ENCODE measurements at places on chromosomes 5 and 9. TPM values are rescaled to one million over a fixed set of nuclear protein-coding genes. Genes with fewer than 3 reads are reported as not detected.

PCDHA8 gene
- 0.44 TPM for polyA plus RNA-seq

CCL28 gene
- polyA plus RNA-seq, result 0.64 TPM

DNA sequence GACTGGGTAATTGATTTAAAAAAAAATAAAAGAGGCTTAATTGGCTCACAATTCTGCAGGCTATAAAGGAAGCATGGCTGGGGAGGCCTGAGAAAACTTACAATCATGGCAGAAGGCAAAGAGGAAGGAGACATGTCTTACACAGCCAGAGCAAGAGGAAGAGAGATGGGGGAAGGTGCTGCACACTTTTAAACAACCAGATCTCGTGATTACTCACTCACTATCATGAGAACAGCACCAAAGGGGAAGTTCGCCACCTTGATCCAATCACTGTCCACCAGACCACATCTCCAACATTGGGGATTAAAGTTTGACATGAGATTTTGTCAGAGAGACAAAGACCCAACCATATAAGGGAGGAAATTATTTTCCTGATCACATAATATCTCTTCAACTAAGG, 138.8 kb upstream of the NR4A3 start:
- DNase-seq, result no peak

OLFML2A gene
- 2.6 TPM for polyA plus RNA-seq

DNA sequence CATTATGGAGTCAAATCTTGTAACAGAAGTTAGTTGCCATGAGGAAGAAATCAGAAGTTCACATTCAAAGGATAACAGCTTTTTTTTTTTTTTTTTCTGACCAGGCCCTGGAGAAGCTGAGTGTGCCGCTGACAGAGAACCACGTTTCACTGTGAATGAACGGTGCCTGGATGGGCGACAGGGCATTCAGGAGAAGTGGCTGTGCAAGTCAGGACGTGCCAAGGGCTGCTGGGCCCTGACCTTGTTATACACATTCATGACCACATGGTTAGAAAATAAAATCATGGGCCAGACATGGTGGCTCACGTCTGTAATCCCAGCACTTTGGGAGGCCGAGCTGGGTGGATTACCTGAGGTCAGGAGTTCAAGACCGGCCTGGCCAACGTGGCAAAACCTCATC, 91.6 kb downstream of the ANKH start:
- DNase-seq, result no peak

FST gene
- 29.3 TPM for polyA plus RNA-seq

DNA sequence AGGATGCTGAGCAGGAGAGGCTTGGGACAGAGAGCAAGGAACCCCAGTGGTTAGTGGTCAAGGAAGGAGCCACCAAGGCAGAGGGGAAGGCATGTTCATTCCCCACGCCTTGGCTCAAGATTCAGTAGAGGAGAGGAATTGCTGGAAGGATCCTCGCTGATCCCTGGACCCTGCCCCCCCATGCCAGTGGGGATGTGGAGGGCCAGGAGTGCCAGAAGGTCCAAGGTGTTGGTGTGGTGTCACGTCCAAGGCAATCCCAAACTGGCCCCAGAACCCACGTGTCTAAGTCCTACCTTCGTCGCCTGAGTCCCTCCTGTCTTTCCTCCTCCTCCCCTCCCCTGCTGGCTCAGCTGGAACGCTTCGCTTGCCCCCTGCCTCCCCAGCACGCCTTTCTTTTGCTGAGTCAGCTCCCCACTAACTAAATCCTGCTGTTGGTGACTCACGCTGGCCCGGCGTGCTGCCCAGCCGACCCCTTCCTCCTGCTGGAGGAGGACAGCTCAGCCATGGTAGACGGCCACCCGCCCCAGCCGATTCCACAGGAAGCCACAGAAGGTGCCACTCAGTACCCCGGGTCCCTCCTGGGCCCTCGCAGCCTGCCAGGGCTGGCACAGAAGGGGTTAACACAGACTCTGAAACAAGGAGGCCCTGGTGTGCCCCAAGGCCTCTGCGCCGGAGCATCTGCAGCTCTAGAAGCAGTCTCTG, 37.6 kb upstream of the ORM1 start:
- DNase-seq, result no peak

DNA sequence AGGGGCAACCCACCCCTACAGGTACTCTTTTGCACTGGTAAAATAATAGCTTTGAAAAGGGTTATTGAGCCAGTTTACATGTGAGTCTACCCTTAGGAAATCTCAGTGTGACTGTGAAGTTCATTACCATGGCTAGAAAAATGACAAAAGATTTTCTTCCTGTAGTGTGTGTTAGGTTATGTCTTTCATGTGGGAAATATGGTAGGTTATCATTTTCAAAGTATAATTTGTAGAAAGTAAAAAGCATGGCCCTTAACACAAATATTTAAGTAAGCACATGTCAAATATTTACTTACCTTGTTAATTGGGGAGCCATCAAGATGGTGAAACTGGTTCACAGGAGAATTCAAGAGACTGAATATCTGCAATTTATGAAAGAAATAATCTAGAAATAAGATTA, 37.3 kb upstream of the PLPP1 start:
- no peak for DNase-seq

- DNase-seq, result peak; percentile 81
Measured at GRCh38 chr5:53480416-53481158, at the start of gene FST. Gene FST (plus strand): TSS chr5:53480629. CDS start chr5:53480792, 163 bp downstream.

DNA sequence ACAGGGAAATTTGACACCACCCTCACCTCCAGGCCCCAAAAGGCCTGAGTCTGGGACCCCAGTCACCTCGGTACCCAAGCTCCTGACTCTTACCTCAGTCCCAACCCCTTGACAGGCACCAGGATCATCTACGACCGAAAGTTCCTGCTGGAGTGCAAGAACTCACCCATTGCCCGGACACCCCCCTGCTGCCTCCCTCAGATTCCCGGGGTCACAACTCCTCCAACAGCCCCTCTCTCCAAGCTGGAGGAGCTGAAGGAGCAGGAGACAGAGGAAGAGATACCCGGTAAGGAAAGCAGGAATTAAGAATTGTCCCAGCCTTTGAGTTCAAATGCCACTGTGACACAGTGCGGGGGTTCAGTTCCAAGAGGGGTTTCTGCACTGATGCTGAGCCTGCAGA, 1.3 kb downstream of the EIF4EBP3 start:
- DNase-seq, result no peak

Data from cardiac muscle cell (in vitro differentiated cells and primary cell).